Subcutaneous preadipocyte (primary cell): ENCODE measurements at places on chromosomes 4 and X. TPM values are rescaled to one million over a fixed set of nuclear protein-coding genes. Genes with fewer than 3 reads are reported as not detected.

The IBSP gene
- total RNA-seq, result not detected in 2 replicates

The SFRP2 gene
- total RNA-seq, result 1.8 and 4.8 TPM in 2 replicates

The SORCS2 gene
- under 0.01 TPM in 2 replicates for total RNA-seq

The ASB5 gene
- under 0.01 TPM in 2 replicates for total RNA-seq

The OTC gene
- total RNA-seq, result not detected in 2 replicates

The RAB39B gene
- 0.37 and 1.6 TPM in 2 replicates for total RNA-seq

The COL4A5 gene
- total RNA-seq, result 18.0 and 34.8 TPM in 2 replicates

The PLP1 gene
- total RNA-seq, result 1.1 and 1.2 TPM in 2 replicates

The SOD3 gene
- 1.6 and 7.7 TPM in 2 replicates for total RNA-seq

The MSN gene
- 233 and 319 TPM in 2 replicates for total RNA-seq

The SCRG1 gene
- total RNA-seq, result under 0.01 TPM in 1 of 2 replicates, not detected in the other

The PNCK gene
- not detected in 2 replicates for total RNA-seq
